ENCODE measurements at places on chromosomes 2 and 18.
A peak's percentile ranks its signal among the peaks of the same experiment; 100 is the strongest.

DNA sequence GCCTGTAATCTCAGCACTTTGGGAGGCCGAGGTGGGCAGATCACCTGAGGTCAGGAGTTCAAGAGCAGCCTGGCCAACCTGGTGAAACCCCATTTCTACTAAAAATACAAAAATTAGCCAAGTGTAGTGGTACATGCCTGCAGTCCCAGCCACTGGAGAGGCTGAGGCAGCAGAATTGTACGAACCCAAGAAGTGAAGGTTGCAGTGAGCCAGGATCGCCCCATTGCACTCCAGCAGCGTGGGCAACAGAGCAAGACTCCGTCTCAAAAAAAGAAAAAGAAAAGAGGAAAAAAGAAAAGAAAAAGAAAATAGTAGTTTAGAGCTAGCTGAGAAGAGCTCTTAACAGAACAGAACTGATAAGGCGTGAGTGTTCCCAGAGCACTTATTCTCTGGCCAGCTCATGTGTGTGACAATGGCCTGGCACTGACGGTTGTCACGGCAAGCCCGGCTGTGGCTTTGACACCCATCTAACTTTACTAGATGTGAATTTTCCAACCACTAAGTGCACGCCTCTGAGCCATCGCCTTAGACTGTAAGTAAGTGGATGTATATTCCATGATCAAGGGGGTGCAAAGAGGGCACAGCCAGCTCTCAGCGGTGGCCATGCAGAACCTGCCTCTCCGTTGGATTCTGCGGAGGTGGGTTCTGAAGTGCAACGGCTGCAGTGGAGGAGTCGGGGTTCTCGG is 80.0 kb downstream of the ZNF516 start:
- DNase-seq, result no peak

DNA sequence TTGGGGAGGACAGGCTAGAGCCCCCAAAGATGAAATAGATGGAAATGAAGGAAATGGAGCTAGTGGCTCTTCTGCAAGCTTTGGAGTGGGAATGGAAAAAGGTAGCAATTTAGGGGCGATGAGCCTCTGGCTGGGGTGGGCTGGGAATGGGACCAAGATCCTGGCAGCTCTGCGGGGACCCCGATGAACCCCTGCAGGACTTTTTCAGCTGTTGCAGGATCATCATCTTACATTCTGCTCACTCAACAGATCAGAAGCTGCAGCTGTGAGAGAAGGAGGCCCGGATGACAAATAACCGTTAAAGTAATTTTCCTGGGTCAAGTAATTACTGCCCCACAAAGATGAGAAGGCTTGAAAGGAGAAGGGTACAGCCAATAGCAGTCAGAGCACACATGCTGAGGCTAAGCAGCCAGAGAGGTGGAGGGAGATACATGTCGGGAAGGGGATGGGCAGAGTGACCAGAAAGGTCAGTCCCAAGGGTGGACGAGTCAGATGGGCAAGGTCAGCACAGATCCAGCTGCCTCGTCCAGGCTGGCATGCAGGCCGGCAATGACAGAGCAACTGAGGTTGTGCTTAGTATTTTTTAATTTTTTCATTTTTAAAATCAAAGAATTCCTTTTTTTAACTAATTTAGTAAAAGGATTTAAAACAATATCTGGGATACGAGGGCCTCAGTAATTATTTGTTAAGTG is 245.0 kb upstream of the RAB6C start:
- no peak for DNase-seq

DNA sequence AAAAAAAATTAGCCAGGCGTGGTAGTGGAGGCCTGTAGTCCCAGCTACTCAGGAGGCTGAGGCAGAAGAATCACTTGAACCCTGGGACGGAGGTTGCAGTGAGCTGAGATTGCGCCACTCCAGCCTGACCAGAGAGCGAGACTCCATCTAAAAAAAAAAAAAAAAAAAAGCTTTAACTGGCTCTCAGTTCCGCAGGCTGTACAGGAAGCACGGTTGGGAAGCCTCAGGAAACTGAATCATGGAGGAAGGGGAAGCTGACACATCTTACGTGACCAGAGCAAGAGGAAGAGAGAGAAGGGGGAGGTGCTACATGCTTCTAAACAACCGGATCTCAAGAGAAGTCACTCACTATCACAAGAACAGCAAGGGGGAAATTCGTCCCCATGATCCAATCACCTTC is 505.6 kb upstream of the SLC8A1 start:
- no peak for DNase-seq

GRCh38 chr2:142218471-142218870 is 87.7 kb upstream of the LRP1B start:
- DNase-seq, result peak; percentile 4

DNA sequence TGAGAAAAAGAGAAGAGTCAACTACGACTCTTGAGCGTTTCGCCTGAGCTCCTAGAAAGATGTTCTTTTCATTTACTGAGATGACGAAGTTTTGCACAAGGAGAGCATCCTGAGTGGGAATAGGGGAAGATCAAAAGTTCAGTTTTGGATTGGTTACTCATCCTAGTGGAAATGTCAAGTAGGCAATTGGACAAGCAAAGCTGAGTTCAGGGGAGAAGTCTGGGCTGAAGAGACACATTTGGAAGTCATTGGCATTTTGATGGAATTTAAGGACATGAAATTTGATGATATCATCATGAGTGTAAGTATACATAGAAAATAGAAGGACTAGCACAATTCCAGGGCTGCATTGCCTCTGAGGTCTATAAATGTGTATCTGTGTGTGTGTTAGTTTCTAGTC is 416.6 kb downstream of the RAD51AP2 start:
- peak; percentile 27 for DNase-seq

DNA sequence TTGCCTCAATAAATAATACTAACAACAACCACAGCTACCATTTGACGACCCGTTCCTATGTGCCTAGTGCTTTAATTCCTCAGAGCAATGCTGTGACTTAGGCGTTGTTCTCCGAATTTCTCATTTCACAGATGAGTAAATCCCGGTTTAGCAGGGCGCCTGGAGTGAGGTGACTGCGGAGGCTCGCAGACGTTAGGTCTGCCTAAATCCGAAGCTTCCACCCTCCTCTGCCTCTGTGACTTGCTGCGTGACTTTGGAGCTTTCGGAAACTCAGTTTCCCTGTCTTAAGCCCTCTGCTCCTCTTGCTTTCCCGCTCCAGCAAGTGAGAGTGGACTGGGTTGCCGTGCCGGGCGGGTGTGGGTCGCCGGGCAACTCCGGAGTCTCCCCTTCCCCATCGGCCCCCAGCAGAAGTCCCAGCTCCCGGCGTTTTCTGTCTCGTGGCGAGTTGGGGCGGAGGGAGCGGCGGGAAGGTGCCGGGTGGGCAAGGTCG is 711 bp upstream of the ATOH8 start:
- DNase-seq, result no peak

DNA sequence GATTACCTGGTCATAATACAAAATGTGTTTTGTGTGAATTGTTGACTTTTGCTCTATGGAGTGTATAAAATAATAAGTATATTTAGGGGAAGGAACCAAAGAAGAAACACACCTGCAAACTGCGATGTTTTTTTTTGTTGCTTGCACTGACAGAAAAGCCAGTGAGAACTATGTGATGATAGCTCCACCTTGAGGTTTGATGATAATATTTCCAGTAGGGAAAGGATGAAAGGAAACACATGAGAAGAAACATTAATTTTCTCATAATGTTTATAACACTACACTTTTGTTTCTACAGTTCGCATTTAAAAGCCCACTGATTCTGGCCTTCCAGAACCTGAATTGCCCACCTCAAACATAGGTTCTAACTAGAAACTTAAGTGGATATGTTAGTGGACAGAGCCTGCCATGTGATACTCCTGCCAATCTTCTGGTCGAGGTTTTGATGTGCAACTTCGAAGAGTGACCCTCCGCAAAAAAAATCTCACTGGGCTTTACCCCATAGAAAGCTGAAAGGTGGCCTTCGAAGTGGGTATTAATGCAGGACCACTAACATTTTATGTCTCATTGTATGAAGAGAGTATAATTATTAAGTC is 476.4 kb upstream of the SPHKAP start:
- peak; percentile 36 for DNase-seq

DNA sequence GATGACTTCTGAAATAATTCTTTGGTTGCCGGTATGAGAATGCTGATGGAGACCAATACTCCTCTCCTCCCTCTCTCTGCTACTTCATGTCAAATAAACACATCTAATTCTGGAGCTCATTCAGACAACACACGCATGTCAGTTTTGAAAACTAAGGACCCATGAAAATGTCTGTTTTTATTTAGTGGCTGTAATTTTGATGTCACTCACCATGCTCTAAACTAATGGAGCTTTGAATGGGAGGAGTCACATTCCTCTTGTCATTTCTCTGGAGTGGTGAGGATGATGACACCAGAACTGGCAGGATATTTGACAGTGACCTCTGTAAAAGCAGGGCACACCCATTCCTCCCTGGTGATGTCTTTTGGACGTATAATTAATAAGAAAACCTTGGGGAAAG is 163.0 kb downstream of the PHLPP1 start:
- DNase-seq, result peak; percentile 61

- DNase-seq, result peak; percentile 73
These were observed at the start of gene MTLN for GRCh38 chr2:110211938-110212858. MTLN (minus strand) TSS chr2:110212547; CDS start chr2:110212525, 22 bp downstream.

- DNase-seq, result peak; percentile 70
These were observed 33.5 kb upstream of the CRIM1 start for GRCh38 chr2:36322108-36322507.

DNA sequence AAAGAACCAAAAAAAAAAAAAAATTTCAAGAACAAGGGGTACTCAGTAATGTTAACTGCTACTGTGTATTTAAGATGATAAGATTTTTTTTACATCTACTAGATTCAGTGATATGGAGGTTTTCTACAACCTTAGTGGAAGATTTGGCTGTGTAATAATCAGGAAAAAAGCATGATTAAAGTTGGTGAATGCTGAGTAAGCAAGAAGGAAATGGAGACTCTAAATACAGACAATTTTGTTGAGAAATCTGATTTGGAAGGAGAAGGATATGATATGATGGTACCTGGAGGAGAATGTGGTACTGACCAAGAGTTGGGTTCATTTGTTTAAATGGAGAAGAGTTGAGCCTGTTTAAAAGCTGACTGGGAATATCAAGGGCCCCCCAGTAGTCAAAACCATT is 125.1 kb downstream of the WDPCP start:
- DNase-seq, result no peak

- DNase-seq, result peak; percentile 84
These were observed 95.6 kb downstream of the LAMA3 start for GRCh38 chr18:23784832-23785245.
